ENCODE measurements at places on chromosomes 6 and 20.

- DNase-seq = no peak
These were observed 16.3 kb downstream of the RPRD1B start for GRCh38 chr20:38049800-38050199.

- no peak for DNase-seq
These were observed 50.7 kb upstream of the TNFRSF21 start for GRCh38 chr6:47360388-47360787.

GRCh38 chr6:170292111-170292406 lies 1.2 kb upstream of the DLL1 start:
- DNase-seq = no peak

- no peak for DNase-seq
These were observed 686 bp downstream of the COL12A1 start for GRCh38 chr6:75204959-75205775.

DNA sequence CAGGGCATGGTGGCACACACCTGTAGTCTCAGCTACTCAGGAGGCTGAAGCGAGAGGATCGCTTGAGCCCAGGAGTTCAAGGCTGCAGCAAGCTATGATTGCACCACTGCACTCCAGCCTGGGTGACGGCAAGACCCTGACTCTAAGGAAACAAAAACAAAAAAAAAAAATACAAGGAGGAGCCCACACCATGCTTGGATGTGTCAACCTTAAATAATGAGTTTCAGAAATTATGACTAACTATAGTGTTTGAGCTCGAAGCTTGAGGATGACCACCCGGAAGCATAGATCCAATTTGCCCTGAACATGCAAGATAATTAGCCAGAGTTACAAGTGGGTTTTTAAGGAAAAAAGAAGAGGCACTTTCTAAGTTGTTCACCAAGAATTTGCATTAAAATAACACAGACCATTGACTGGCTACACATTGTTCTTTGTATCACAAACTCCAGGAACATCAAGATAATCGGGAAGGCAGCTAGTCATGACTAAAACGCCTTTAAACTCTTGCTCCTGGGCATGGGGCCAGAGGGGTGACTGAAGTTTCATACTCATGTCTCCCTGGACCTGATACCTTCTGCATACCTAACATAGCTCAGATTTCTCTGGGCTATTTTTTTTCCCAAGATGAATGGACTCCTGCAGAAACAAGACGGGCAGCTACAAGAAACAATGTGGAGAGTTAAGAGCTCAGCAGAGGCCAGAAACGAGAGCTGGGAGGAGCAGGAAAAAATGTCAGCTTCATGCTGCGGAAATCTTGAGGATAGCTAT lies 289.6 kb downstream of the PREX1 start:
- no peak for DNase-seq

DNA sequence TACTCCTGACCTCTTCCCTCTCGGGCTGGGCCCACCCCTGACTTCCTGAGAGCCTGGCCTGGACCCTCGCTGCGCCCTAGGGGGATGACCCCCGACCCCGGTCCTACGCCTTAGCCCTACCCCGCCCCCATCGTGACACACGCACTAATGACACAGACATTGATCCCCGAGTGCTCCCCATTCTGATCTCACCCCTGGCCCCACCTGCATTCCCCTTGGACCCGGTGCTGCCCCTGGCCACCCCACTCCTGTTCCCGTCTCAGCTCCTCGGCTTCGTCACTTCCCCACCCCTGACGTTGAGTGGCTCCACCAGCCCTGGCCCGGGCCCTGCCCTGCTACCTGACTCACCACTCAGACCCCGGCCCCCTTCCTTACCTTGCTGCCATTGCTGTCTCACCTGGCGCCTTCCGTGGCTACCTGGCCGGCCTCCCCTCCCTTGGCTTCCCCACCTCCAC lies 12.1 kb downstream of the RBCK1 start:
- DNase-seq = no peak

- no peak for DNase-seq
These were observed 637 bp downstream of the TFB1M start for GRCh38 chr6:155313602-155314091.

DNA sequence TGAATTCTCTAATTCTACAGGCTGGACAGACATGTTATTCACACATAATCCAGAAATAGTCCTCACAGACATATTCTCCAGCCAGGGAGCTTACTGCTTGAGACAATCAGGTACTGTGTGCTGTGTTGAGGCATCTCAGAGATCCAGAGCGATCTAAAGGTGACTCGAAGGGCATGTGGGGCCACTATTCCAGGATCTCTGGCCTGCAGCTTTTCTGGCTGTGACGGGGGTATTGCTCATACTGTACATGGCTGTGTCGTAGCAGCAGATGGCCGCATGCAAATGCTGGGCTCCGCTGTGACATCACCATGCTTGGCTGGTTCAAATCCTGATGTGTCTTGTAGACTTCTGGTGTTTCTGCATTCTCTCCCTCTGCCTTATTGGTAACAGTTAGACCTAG lies 37.8 kb downstream of the CD109 start:
- no peak for DNase-seq

DNA sequence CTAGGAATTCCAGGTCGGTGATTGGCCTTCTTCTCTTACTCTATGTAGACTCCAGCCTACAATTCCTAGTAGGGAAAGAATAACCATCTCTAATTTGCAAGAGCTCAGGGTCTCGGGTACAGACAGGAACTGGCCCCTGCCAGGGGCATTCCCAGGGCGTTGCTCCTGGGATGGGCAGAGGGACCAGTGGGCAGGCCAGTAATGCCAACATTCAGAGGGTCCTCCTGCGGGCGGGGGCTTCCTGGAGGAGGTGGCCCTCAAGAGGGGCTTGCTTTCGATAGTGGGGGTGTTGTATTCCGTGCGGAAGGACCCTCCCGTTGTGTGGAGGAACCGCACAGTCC lies 129.8 kb upstream of the PRND start:
- DNase-seq = no peak

- DNase-seq = no peak
These were observed 182.5 kb downstream of the MAFB start for GRCh38 chr20:40506537-40506939.

GRCh38 chr20:48788486-48789072 lies 39.2 kb downstream of the PREX1 start:
- DNase-seq = no peak

- DNase-seq = no peak
These were observed 133.9 kb upstream of the MYLIP start for GRCh38 chr6:15994814-15995459.

DNA sequence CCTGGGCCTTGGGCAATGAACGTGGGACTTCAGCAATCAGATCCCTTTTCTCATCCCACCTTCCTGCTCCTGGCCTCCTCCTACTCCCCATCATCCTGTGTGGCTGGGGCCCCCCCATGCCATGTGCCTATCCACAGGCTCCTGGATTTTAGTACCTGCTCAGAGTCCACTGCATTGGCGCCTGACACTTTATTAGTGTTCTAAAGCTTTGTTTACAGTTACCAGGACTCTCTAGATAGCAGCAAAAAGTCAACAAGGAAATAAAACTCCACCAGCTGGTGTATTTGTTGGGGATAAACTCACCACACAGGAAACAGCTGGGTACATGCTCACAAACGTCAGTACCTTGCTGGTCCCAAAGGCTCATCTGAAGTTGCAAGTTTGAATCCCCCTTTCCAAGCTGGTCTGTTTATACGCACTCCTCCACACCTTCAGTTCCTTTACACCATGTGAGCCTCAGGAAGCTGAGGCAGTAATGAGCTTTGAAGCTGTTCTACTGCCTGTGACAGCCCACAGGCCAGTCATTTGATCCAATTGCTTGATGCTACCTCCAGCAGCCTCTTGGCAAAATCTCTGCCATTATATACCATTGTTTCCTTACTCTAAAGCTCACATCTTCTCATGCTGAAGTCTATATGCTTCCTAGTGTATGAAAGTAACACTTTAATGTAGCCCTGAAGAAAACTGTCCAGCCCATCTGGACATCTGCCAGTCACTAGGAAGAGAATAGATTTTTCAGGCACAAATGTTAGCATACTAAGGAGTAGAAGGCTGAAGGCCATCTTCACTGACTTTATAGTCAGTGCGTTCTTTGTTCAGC lies 76.6 kb downstream of the ANKEF1 start:
- no peak for DNase-seq

DNA sequence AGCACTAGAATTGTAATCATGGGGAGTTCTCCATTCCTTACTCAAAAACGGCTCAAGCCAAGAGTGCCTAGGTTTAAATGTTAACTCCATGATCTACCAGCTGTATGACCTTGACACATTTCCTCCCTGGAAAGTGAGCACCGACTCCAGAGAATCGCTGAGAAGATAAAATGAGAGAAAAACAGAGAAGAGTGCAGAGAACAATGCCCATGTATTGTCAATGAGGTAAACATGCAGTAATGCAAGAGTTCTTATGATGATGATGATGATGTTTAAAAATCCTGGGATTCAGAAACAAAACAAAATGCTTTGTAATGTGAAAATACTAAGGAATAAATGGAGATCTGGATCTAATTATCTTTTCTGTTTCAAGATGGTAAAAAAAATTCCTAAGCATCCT lies 64.8 kb upstream of the BEND6 start:
- DNase-seq = no peak

- DNase-seq = no peak
These were observed 148.6 kb upstream of the SALL4 start for GRCh38 chr20:51950926-51951325.

- DNase-seq = no peak
These were observed 23.0 kb downstream of the LY86 start for GRCh38 chr6:6611486-6611885.

DNA sequence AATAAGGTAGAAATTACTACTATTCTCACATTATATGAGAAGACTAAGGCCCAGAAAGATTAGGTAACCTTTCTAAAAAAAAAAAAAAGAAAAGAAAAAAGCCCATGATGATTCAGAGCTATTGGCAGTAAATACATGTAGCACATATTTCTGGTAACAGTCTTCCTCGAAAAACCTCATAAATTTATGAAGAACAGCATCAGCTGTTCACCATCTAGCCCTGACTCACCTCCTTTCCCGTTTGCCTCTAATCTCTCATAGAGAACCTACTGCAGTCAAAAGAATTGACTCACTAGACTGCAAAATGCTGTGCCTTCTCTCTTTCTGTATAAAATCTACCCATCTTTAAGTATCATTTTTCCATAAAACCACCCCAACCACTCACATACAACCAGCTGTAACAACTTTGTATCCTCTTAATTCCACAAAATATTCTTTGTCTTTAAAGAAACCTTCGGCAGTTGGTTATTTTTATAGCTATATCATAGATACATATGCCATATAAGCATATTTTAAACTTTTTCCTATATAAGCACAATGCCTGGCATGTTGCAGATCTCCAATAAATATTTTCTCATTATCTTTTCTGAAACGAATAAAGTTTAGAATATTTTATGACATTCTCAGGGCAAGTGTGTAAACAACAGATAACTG lies 152.7 kb upstream of the ENPP5 start:
- peak; percentile 34 for DNase-seq

DNA sequence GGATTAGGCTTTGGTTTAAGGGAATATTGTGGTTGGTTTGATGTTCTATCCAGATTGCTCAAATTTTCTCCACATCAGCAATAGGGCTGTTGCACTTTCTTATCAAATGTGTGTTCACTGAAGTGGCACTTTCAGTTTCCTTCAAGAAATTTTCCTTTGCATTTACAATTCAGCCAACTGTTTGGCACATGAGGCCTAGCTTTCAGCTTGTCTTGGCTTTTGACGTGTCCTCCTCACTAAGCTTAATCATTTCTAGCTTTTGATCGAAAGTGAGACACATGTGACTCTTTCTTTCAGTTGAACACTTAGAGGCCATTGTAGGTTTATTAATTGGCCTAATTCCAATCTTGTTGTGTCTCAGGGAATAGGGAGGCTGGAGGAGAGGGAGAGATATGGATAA lies 104.8 kb downstream of the FLRT3 start:
- DNase-seq = no peak

GRCh38 chr6:158290040-158290439 lies 22.2 kb upstream of the TULP4 start:
- no peak for DNase-seq

- no peak for DNase-seq
These were observed 16.7 kb upstream of the AVP start for GRCh38 chr20:3101251-3101650.

- no peak for DNase-seq
These were observed 6.7 kb upstream of the LAMP5 start for GRCh38 chr20:9507544-9508239.

DNA sequence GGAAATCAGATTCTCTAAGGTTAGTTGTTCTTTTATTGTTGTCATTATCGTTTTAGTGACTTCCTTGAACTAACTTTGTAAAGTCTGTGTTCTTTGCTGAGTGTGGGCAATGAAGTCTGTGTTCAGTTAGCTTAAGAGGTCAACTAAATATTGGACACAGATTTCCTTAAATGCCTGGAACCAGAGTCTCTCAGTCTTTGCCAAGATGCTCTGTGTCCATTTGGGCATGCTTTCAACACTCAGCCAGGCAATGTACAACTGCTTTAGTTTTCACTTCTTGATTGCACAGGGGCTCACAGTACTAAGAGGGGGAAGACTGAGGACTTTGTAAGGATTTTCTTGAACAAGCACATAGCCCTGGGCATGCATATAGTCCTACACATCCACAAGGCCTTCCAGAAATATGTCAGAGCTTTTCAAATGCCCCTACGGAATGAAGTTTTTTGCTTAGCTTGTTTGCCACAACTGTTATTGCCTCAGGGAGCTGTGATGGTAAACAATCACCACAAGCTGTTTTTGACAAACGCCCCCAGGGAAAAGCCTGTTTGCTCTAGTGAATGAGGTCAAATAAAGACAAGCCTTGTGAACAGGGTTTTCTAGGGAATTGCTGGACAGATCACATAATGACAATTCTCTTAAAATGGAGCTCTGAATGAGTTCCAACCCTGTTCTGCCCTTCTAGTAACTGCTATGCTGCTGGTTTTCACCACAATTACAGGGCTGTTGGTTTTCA lies 82.5 kb downstream of the B3GAT2 start:
- DNase-seq = no peak

GRCh38 chr6:6697620-6698019 lies 109.1 kb downstream of the LY86 start:
- DNase-seq = no peak

DNA sequence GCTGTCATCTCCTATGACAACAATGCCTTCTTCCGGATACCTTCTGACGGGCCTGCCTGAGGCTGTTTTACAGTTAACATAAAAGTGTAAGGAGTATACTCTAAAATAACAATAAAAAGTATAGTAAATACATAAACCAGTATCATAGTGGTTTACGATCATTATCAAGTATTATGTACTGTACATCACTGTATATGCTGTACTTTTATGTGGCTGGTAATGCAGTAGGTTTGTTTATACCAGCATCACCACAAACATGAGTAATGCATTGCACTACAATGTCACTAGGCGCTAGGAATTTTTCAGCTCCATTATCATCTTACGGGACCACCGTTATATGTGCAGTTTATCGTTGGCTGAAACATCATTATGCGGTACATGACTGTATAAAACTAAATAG lies 76.5 kb downstream of the VEGFA start:
- DNase-seq = peak; percentile 28

All from spinal cord (tissue), 10 donors.